Daoy (cell line): ENCODE measurements at places on chromosomes 6 and 20. TPM values are rescaled to one million over a fixed set of nuclear protein-coding genes. Genes with fewer than 3 reads are reported as not detected.

- DNase-seq, result no peak
Observed at GRCh38 chr6:41678511-41679084, 40.3 kb downstream of the MDFI start.

DNA sequence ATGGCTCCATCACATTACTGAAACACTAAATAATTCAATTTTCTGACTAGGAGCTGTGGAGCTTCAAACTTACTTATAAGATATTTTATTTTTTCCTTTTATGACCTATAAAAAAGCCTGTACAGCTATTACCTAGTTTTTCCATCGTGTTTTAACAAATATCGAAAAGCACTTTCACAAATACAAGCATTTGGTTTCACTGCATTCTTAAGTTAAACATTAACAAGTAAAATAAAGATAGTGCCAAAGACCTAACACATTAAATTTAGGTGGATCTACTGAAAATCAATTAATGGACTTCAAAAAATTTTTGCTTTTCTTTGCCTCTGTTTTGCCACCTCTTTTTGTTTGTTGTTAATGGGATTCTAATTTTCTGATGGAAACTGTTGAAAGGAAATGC lies 83.3 kb downstream of the EPM2A start:
- no peak for DNase-seq

DNA sequence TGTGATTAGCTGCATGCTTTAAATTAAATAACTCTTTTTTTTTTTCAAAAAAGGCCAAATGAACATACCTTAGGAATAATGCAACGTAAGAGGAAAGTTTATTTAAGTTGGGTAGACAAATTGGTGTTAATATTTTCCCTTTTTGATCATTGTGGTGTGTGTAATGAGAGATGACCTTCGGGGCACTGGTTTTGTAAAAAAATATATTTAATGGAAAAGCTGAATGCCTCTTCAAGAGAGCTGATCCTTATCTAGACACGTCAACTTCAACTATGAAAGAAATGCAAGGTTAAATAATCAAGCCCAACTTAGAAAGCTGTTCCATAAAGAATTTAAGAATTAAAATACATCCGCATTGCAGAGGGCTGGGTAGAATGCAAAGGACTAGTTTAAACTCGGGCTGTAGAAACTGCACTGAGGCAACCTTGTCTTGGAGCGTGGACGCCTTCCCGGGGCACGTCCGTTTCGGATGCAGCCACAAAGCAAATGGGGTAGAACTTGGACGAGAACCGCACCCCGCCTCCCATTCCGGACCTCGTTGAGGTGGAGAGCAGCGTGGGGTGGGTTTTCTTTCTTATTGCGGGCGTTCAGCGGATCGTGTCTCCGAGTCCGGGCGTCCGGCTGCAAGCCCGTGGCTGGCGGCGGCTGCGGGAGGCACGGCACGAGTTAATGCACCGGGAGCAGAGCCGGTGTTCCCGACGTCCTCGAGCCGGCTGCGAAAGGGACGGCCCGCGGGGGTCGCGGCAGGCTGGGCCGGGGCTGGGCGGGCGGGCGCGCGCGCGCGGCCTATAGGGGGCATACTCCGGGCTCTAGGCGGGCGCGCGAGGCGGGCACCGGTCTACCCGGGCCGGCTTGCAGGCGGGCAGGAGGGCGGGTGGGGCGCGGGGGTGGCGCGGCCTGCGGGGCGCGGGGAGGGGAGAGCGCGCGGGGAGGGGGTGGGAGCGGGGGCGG lies 1.9 kb downstream of the JARID2 start:
- peak; percentile 62 for DNase-seq

DNA sequence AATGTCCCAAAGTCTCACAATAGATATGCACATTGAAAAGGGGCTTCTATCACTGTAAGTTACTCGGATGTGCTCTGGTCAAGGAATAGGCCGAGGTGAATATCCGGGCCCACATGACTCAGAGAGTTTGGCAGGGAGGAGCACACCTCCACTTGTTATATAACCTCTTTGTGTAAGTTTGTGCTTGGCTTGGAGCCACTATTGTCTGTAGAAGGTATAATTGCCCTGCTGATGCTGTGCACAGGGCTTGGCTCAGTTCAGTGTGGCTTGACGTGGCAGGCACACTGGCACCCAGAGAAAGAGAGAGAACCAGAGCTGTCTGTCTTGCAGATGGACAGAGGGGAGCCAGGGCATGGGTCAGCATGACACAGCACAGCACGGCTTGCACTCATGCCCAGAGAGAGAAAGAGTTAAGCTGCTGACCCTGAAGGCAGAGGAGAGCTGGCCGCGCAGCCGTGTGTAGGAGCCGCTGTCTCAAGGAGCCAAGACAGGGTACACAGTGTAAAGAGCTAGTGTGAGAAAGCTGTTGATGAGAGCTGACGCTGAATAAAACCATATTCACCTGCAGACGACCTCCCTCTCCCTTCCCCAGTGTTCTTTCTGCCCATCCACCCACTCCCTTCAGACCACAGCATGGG lies 482.5 kb downstream of the C6orf118 start:
- DNase-seq, result no peak

- no peak for DNase-seq
Observed at GRCh38 chr20:61657721-61658377, 405.8 kb downstream of the CDH4 start.

- no peak for DNase-seq
Observed at GRCh38 chr6:6508643-6509042, 79.9 kb upstream of the LY86 start.

- no peak for DNase-seq
Observed at GRCh38 chr6:40901322-40902055, 137.5 kb downstream of the UNC5CL start.

DNA sequence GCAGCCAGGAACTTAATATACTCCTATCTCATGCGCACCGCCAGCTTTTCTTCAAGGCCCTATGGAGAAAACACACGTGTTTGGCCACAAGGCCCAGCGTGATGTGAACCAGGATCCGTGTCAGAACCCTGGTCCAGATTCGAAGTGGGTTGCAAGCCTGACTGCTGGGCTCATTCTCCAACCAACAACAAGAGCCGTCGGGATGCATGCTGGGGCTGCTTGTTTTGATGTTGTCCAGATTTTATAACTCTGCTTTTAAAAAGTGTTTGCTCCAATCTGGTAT lies 463 bp upstream of the SLC22A2 start:
- no peak for DNase-seq

Gene TBXT
- total RNA-seq, result 0.57 TPM in 1 of 2 replicates, not detected in the other

- DNase-seq, result no peak
Observed at GRCh38 chr6:45772051-45772450, 243.6 kb downstream of the CLIC5 start.

- DNase-seq, result no peak
Observed at GRCh38 chr20:59662161-59662560, 57.8 kb downstream of the PHACTR3 start.

- no peak for DNase-seq
Observed at GRCh38 chr6:121800047-121800446, 364.6 kb downstream of the GJA1 start.

DNA sequence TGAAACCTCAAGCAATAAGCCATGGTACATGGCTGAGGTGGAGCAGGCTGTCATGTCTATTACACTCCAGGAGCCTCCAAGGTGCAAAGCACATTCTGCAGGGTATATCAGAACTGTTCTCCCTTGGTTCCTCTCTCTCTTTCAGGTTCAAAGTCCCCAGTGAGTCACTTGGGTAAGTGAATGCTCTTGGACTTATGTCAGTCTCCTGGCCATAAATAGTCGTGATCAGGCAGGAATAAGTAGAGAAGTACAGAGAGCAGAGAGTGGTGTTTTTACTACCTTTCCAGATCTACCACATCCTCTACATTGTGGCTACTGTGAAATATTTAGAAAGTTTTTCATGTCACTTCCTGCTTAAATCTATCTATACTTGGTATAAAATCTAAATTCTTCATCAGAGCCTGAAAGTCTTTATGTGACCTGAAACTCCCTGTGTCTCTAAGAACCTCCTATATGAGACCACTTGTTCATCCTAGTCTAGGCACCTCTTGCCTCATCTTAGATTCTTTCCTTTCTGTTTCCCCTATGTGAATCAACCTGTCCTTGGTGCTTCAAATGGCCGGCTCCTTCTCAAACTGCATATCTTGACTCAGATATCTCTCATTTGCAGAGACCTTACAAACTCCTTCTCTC lies 1077.6 kb upstream of the MAP3K7 start:
- no peak for DNase-seq

GRCh38 chr20:46076806-46077205 lies 13.0 kb downstream of the NCOA5 start:
- no peak for DNase-seq

Gene PBOV1
- not detected in 2 replicates for total RNA-seq

GRCh38 chr6:131036601-131037000 lies 26.4 kb downstream of the EPB41L2 start:
- DNase-seq, result no peak

Gene DDX43
- not detected in 2 replicates for total RNA-seq

- DNase-seq, result no peak
Observed at GRCh38 chr6:121732641-121733040, 297.2 kb downstream of the GJA1 start.

Gene MAPK13
- total RNA-seq, result 0.18 and 0.46 TPM in 2 replicates

GRCh38 chr20:18001131-18001921 lies 32.5 kb downstream of the MGME1 start:
- DNase-seq, result peak; percentile 47

GRCh38 chr6:136992113-136992512 lies 52.7 kb downstream of the IL20RA start:
- DNase-seq, result no peak

Gene CLIC1
- 1,198 and 1,241 TPM in 2 replicates for total RNA-seq

- no peak for DNase-seq
Observed at GRCh38 chr20:43728686-43729255, 2.0 kb upstream of the GTSF1L start.

DNA sequence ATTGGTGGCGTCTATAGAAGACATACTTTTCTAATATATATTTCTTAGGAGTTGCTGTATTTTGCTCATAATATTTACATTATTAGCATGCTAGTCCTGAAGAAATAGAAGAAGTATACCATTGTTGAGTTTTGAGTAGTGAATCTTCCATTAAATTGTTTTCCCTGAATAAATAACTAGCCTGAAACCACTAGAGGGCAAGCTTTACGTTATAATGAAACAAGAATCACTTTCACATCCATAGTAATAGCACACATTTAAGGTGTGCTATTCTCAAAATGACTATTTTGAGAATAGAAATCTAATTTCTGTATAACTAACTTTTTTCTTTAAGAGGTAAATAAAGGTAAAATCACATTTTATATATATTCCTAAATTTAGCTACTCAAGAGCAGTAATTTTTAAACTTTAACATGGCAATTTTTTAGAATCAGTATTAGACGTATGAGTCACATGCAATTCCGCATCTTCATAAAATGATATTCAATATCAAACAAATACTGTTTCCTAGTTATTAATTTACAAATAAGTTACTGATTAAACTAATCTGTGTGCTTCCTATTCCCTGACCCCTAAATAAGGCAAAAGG lies 213.2 kb upstream of the MANEA start:
- DNase-seq, result no peak

Gene GPX5
- total RNA-seq, result not detected in 2 replicates

Gene WFDC12
- total RNA-seq, result not detected in 2 replicates

DNA sequence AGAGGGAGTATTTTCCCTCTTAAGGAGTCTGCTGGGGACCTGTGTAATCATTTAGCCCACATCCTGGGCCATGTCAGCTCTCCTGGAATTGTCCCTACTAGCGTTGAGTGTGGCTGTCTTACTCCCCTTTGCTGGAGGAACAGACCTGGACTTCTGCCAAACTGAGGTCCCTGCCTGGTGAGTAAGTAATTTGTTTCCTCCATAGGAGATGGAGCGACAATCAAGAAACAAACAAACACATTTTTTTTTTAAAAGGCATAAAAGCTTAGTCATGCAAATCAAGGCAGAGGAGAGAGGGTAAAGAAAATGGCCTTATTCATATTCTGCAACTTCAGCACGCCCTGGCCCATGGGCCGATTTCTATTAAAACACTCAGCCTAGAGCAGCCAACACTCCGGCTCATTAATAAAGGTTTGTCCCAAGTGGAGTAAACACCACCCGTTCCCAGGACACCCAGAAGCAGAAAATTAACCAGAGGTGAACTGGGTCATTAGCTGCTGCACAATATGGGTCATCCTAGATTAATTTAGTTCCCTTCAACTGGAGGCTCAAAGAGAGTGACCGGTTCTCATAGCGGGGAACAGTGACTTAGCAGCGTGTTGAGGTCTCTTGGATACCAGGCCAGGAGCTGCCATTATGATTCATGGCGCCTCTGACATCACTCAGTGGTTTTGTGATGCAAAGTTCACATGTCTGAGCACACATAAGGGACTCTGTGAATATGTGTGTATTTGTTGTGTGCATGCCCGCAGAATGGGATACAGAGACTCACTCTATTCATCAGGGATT lies 165.0 kb upstream of the SULF2 start:
- peak; percentile 74 for DNase-seq

Gene ILRUN
- 29.5 and 35.8 TPM in 2 replicates for total RNA-seq

- DNase-seq, result no peak
Observed at GRCh38 chr20:19275038-19275629, 62.7 kb downstream of the SLC24A3 start.

GRCh38 chr6:159854959-159855358 lies 35.8 kb upstream of the MAS1 start:
- no peak for DNase-seq

DNA sequence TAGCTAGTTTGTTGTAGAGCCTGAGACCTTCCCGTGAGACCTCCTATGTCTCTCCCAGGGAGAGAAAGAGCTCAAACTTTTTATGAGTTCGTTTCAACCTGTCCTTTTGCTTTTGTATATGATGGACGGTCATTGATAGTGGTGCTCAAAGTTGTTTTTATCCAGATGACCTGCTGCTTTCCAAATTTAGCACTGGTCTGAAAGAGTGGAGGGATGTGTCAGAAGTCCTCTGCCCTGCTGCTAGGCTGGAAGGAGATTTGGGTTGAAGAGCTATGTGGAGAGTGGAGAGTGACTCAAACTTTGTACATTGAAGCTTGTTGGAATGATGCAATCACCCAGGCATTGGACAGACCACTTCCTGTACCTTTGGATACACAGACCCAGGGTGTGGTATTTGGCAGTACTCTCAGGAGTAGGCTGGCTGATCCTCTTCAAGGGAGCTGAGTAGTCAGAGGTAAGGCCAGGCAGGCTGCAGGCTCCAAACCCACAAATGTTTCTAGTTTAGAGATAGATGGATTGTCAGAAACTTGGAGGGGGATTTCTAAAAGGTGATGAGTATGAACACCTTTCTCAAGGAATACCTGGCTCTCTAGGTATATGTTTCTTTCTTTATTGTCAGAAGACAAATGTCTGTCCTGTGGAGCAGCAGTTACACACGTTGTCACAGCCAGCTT lies 49.4 kb upstream of the RREB1 start:
- DNase-seq, result peak; percentile 97

Gene MAN1A1
- 13.0 and 22.9 TPM in 2 replicates for total RNA-seq

Gene PMEPA1
- 11.0 and 12.2 TPM in 2 replicates for total RNA-seq

Gene MUC22
- total RNA-seq, result not detected in 2 replicates

DNA sequence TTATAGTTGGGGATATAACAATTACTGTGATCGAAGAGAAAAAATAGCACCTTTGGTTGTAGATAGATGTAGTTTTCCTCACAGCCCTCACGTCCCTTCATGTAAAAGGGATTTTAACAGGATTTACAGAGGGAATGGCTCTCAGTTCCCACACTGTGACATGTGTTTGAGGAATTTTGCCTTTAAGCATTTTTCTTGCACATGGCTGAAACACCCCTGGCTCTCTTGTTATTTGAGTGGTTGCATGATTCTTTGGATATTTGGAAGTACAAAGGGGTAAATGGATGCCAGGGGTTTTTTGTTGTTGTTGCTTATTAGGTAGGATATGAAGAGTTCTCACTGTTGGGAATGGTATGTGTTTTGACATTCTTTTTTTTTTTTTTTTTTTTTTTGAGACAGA lies 48.2 kb downstream of the JAG1 start:
- no peak for DNase-seq

Gene SOBP
- 1.8 and 2.1 TPM in 2 replicates for total RNA-seq
